ENCODE measurements at places on chromosomes 3 and 15.

DNA sequence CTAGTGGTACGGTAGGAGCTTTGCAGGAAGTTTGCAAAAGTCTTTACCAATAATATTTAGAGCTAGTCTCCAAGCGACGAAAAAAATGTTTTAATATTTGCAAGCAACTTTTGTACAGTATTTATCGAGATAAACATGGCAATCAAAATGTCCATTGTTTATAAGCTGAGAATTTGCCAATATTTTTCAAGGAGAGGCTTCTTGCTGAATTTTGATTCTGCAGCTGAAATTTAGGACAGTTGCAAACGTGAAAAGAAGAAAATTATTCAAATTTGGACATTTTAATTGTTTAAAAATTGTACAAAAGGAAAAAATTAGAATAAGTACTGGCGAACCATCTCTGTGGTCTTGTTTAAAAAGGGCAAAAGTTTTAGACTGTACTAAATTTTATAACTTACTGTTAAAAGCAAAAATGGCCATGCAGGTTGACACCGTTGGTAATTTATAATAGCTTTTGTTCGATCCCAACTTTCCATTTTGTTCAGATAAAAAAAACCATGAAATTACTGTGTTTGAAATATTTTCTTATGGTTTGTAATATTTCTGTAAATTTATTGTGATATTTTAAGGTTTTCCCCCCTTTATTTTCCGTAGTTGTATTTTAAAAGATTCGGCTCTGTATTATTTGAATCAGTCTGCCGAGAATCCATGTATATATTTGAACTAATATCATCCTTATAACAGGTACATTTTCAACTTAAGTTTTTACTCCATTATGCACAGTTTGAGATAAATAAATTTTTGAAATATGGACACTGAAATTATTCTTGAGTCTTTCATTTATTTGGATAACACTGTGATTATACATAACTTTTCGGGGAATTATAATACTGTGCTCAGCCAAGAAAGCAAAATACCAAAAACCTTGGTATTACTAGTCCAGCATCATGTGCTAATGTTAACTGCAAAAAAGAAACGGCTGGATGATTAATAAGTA lies 2.2 kb downstream of the SOX2 start:
- DNase-seq = peak; percentile 55

GRCh38 chr3:78668302-78668701 lies 1099.5 kb downstream of the ROBO1 start:
- DNase-seq = peak; percentile 84

DNA sequence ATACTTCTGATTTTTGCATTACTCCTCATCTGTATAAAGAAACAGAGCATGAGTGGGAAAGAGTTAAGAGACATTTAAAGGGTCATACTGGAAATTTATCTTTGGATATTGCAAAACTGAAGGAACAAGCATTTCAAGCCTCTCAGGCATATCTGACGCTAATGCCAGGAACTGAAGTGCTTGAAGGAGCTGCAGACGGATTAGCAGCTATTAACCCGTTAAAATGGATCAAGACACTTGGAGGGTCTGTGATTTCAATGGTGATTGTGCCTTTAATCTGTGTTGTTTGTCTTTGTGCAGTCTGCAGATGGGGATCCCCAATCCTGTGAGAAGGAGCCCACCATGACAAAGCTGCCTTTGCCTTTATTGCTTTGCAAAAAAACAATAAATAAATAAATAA lies 202.5 kb upstream of the UBE3A start:
- DNase-seq = no peak

DNA sequence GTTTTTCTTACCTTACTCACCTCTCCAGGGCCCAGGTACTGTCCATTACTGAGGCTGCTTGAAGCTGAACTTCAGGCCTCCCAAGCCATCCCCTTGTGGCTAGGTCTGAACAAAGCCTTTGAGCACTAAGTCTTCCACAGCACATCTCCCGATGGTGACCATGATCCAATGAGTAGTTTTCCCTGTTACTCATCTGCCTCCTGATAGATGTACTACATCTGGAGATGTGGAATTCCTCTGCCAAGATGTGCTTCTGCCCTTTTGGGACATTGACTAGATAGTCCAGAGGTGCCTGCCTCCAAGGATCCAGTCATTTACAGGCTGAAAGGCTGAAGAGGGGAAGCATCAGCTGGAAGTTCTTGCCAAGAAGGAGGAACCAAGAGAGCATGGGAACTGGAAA lies 28.9 kb upstream of the SLC35G2 start:
- DNase-seq = no peak

DNA sequence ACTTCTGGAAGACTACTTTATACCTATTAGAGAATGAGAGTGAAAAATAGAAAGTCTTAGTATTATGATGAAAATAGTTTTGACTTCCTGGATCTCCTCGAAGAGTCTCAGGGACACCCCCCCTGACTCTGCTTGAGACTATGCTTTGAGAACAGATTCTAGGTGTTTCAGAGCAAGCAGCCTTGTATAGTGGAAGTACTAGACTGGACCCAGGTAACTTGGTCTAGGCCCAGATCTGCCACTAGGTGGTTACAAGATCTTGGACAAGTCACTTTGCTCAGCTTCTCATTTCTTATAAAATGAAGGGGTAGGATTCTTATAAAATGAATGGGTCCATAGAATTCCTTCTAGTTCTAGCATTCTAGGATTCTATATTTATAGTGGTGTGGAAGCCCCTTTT lies 9.1 kb downstream of the ABHD5 start:
- no peak for DNase-seq

- no peak for DNase-seq
Observed at GRCh38 chr3:32373276-32373675, 18.4 kb upstream of the CMTM7 start.

GRCh38 chr15:31214864-31215489 lies 111.7 kb upstream of the KLF13 start:
- DNase-seq = no peak
